Stimulated activated CD8-positive, alpha-beta memory T cell treated with anti-CD3 and anti-CD28 coated beads, Interleukin-4, amount 100 ng/mL, for 4 hours (primary cell): ENCODE measurements at places on chromosomes 13 and 19.

GRCh38 chr13:94280845-94281244, 198.6 kb downstream of the DCT start:
- no peak for DNase-seq

- DNase-seq: no peak
Observed at GRCh38 chr13:110307767-110308655, 927 bp downstream of the COL4A2 start.

DNA sequence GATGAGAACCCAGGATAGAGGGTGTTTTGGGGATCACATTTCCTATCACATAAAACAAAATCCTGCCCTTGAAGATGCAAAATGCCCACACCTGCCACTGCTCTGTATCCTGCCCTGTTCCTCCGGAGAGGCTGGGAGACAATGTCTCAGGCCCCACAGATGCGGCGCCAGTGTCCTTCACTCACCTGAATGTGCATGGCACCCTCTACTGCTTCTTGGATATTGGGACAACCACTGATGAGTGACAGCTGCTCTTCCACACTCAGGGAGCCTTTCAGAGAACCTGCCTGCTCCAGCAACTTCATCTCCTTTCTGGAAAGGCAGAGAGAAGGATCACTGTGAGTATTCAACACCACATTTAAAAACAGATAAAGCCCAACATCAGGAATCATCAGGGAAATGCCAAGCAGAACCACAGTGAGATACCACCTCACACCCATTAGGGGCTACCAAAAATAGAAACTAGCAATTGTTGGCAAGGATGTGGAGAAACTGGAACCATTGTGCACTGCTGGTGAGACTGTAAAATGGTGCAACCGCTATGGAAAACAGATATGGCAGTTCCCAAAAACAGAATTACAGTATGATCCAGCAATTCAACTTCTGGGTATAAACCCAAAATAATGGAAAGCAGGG, 36.4 kb downstream of the CRYL1 start:
- DNase-seq: no peak

- DNase-seq: no peak
Observed at GRCh38 chr19:53010494-53010893, 3.2 kb upstream of the ERVV-1 start.

GRCh38 chr19:7381073-7381390, 32.3 kb downstream of the ARHGEF18 start:
- no peak for DNase-seq

DNA sequence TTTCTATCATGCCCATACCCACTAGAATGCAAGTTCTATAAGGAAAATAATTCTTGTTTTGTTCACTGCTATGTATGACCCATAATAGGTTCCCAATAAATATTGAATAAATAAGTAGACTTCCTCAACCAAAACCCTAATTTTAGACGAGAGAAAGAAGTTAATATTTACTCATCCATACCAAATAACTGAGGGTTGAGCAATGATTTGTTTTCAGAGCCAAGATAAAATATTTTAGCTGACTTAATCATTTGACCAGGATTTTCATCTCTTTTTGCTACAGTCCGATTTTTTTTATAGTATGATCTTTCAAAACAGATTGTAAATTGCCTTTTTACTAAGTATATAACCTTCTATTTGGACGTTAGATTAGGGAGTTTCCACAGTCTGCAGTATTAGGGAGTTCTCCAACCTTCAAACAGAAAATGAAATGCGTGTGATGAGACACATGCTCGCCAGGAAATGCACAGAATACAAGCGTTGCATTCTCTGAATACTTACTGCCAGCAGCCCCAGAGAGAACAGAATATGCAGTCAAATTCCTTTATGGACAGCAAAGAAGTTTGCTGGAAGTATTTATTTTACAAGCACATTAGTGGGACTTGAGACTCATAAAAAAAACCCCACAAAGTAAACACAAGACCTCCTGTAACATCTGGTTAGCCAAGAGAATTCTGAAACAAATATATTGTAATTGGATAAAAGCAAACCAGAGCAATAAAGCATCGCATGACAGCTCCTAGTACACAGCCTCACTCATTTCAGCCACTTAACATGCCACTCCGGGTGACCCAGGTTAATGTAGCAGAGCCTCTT, 230.0 kb downstream of the MYO16 start:
- no peak for DNase-seq

DNA sequence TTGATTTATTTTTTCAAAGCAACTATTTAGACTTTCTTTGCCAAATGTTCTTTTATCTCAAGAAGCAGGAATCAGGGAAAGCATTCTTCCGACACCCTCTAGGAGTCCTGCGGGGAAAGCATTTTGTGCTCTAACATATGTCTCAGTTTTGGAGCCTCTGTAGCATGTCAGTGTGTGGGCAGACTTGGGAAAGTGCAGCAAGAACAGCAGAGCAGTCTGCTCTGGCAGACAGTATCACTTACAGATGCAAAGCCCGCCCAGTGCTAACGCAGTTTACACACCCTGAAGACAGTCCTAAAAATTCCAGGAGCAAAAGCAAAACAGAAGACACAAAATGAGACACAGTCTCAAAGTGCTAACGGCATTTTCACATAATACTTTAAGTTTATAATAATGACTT, 393.5 kb downstream of the KLF12 start:
- no peak for DNase-seq

DNA sequence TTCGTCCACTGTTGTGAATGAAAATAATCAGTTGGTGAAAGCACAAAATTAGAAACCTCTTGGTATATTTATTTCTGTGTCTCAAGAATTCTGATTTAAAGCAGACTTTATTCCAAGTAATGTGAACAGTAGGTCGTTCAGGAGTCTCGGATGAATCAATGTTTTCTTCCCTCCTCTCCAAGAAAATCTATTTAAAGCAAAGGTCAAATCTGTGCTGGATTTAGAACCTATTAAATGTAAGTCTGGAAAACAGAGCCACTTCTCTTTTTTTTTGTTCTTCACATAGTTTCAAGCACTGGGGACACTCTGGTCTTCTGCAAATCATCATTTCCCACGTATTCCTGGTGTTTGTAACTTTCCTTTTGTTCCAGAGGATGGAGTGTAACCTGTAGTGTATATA, 312.7 kb downstream of the ATP8A2 start:
- DNase-seq: no peak

- no peak for DNase-seq
Observed at GRCh38 chr13:113390874-113391497, 27.1 kb upstream of the GRTP1 start.

GRCh38 chr13:110275931-110276552, 30.9 kb downstream of the COL4A1 start:
- no peak for DNase-seq

- no peak for DNase-seq
Observed at GRCh38 chr19:27675771-27676170, 1537.2 kb downstream of the UQCRFS1 start.

- no peak for DNase-seq
Observed at GRCh38 chr19:2235381-2236063, 607 bp downstream of the PLEKHJ1 start.

GRCh38 chr13:79904581-79904980, 423.6 kb downstream of the NDFIP2 start:
- no peak for DNase-seq

DNA sequence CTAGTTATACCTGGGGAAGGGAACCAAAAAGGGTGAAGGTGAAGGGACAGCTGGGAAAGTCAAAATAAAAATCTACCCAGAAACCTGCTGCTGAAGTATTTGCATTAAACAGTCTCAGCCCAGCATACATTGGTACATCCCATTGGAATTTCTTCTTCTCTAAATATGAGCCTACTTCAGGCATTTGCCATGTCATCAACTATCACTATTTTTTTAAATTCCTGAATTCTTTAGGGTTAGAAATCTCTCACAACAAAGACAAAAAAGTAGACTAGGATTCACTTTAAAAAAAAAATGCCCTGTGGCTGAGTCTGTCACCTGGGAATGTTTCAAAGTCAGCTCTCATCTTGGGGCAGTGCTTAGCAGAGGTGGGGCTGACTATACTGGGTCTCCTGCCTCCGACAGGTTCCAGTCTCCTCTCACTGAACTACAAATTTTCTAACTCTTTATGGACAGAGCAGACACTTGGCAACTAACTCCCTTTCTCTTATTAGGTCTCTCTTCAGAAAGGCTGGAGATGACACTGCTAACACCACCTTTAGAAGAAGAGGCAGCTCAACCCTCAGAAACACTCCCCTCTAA, 141.2 kb downstream of the LHFPL6 start:
- no peak for DNase-seq

DNA sequence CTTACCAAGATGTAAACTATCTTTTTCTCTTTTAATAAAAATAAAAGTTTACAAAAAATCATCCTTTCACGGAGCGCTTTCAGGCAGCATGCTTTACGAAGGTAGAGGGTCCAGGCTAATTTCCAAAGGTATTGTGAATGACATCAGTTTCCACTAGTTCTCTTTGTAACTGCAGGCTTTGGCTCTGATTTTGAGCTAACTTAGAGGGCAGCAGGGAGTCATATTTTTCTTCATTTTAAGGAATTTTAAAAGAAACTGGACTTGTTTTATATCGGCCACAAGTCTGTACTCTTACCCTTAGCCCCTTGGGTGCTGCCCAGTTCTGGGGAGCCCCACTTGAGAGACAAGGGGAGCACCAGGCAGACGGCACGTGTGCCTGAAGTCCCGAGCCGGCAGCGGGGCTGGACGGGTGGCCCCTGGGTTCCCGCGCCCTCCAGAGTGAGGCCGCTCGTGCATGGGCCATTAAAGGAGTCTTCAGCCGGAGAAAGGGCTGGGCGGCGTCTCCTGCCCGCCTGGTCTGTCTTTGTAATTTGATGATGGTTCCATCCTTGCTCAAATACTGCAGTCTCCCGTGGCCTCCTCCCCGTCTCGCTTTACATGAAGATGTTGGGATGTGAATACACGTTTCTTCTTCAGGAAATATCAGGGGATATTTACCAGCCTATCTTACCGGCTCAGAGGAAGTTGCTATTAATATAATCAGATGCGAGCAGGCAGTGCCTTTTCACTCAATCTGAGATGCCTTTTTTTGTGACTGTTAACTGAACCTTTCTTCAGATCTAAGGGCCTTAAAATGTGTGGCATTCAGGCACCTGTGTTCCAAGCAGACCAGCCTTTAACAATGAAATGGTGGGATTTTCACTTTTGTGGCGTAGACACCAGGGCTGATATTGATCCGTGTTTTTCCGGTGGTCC, 67.4 kb downstream of the GGACT start:
- no peak for DNase-seq

GRCh38 chr13:45748941-45749759, 47.0 kb downstream of the CBY2 start:
- DNase-seq: no peak

GRCh38 chr13:99380921-99381645, 73.9 kb upstream of the GPR183 start:
- no peak for DNase-seq

- DNase-seq: no peak
Observed at GRCh38 chr13:24834902-24835510, 71.0 kb downstream of the RNF17 start.

GRCh38 chr13:112445411-112446271, 69.5 kb downstream of the SPACA7 start:
- DNase-seq: no peak

GRCh38 chr13:92716749-92717148, 509.9 kb upstream of the GPC6 start:
- DNase-seq: no peak

DNA sequence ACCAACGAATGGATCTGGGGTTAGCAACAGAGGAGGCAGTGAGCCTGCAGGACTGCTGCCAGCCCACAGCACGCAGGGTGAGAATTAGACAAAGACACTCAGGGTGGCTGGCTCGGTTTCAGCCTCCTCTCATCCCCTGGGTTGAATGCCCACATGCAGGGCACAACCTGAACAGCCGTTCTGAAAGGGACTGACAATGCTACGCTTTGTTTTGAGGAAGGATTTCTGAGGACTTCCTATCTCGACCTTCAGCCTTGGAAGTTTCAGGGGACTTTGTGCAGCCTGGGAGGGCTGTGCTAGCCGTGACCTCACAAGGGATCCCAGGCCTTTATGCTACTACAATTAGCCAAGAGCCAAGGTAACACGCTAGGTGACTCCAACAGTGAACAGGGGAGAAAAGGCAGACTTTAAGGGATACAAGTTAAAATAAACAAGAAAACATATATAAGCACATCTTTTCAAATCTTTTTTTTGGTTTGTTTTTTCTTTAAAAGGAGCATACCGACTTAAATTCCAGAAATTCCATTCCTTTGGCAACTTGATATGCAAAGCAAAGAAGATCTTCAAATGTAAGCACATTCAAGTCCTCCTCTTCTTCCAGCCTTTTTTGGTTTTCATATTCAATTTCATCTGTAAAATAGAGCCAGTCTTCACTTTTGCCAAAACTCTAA, 34.5 kb upstream of the URAD start:
- DNase-seq: no peak

GRCh38 chr19:45512881-45513483, 5.7 kb downstream of the VASP start:
- DNase-seq: no peak

DNA sequence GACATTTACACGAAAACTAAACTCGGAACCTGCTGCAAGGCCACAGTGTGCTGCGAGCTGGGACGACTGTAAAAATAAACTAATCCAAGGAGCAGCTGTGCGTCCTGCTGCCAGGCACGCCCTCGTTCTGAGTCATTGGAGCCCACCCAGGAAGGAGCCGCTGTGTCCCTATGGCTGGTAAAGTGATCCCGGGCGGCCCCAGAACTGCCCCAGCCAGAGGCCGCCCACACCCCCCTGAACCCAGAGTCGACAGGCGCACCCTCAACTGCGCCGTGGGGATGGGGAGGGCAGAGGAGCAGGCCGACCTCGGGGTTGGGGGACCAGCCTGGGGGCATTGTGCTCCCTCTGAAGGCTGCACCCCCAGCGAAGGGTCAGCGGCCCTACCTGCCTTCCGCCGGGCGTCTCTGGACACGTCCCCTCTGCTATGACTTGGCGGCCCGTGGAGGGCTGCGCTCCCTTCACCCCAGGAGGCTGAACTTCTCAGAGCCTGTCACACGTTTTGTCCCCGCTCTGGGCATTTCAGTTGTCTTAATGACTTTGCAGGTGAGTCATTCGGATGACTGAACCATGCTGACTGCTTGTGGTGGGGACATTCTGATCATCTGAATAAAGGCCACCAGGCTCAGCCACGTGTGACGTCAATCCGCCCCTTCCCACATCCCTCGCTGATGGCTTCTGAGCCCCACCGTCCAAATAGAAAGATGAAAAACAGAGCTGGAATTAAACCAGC, 42.7 kb downstream of the ADPRHL1 start:
- DNase-seq: no peak

GRCh38 chr19:31119951-31120690, 229.1 kb downstream of the TSHZ3 start:
- DNase-seq: no peak

DNA sequence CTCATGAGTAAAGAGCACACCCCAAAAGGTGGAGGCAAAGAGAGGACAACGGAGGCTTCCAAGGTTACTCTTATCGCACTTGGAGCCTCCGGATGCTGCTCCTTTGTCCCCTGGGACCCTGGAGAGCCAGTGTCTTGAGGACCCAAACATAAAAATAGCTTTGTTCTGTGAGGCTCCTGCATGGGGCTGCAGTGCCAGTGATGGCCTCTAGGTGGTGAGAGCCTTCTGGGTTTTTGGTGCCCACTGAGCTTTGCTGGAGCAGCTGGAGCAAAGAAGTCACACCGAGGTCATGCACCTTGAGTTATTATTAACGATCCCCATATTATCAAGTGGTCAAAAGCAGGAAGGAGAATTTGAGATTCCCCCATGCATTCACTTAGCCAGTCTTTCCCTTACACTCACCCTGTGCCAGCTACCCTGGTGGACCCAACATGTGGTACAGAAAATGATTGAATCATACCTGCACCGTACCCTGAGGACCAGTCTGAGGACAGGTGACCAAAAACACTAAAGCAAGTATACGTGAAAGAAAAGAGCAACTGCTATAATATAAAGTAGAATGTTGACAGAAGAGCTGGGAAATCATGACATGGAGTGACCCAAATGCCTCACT, 41.5 kb downstream of the ZNF682 start:
- peak; percentile 5 for DNase-seq

GRCh38 chr19:918481-919198, 1.5 kb downstream of the KISS1R start:
- no peak for DNase-seq
